ENCODE measurements at places on chromosomes 1 and 21.

DNA sequence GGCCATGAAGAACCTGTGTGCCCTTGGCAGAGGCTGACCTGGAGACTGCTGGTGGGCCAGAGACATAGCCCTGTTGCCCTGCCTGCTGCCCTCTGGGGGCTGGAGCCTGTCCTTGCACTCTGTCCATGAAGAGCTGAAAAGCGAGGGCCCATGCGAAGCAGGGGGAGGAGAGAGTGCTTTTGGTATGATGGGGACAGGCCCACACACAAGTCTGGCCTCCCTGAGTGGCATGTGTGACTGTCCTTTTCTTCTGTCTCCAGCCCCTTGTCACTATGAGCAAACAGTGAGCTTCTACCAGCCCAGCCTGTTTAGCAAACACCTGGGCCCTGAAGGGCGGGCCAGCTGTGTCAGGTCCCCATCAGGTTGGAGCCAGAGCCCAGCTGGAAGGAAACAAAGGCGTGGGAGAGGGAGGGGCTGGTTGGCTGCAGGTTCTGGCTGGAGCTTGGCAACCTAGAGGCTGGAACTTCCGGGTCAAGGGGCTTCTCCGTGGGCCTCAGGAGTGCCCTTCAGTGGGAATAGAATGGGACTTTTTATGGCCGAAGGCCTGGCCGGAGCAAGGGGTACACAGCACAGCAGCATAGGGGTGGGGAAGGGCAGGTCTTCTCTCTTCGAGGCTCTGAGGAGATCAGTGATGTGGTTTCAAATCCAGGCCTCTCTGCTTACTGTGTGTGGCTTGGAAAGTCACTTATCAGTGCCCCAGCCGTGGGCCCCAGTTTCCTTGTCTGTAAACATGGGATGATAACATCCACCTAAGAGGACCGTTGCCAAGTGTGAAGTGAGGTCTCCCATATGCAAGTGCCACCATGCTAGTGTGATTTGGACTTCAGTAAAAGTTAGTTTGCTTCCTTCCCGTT is 14.3 kb downstream of the QSOX1 start:
- DNase-seq: peak; percentile 56

- DNase-seq: no peak
These were observed 3.2 kb upstream of the FGR start for GRCh38 chr1:27638047-27638734.

DNA sequence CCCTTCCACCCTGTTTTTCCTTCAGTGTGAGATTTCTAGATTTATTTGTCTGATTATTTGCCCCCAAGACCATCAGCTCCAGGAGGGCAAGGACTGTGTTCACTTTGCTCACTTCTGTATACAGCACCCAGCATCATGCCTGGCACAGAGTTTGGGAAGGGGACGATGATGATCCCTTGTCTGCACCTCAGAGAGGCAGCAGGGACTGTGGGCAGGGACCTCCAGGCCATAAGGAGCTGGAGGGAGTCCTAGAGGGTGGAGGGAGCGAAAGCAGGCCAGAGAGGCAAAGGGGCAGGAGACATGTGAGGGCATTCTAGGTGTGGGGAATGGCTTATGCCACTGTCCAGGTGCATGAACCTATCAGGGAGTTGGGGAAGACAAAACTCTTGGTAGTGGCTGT is 32.8 kb downstream of the H3-3A start:
- no peak for DNase-seq

DNA sequence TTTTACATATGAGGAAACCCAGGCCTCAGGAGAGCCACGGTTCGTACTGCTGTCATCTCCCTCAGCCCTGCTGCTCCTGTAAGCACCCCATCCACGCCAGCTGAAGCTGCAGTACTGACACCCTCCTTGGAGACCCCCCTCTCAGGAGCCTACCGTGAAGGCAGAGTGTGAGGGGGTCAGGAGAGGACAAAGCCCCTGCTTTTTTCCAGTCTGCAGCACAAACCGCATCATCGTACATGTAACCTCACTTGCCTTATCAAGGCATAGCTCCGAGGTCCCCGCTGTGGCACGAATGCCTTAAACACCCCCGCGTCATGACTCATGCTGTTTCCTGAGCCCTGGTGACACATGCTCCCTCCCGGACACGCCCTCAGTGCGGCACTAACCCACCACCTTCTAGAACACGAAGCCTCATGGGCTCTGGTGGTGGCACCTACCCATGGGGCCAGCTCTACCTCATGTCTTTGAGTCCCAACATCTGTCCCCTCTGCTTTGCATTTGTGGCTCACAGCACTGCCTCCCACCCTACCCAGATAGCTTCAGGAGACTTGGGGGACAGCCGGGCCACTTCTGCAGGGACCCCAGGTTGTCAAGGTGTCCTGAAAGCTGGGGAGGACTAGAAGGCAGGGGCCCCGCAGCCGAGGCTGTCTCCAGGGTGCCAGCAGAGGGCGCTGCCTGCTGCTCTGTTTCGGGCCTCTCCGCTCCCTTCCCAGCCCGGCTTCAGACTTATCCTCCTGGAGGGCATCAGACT is 4.9 kb downstream of the SH3BGRL3 start:
- DNase-seq: peak; percentile 72

DNA sequence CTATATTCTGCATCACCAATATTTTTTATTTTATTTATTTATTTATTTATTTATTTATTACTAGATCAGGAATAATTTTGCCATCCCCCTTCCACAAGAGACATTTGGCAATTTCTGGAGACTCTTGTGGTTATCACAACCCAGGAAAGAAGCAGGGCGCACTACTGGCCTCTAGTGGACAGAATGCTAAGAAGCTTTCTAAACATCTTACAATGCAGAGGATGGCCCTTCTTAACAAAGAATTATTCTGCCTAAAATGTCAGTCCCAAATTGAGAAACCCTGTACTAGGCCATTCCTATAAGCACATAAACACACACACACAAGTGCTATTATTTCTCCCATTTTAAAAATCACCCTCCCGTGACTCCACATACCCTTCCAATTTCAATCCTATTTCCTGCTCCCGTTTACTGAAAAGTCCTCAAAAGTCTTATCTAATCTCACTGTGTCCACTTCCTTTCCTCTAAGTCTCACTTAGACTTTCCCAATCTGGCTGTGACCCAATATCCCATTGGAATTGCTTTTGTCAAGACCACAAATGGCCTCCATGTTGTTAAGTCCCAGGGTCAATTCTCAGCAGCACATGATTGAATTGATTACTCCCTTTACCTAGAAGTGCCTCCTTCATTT is 43.7 kb upstream of the RNF11 start:
- peak; percentile 91 for DNase-seq

- no peak for DNase-seq
These were observed 139.0 kb downstream of the DPYD start for GRCh38 chr1:97781762-97782337.

- DNase-seq: peak; percentile 79
These were observed 4.7 kb downstream of the FOXO6 start for GRCh38 chr1:41365772-41366454.

DNA sequence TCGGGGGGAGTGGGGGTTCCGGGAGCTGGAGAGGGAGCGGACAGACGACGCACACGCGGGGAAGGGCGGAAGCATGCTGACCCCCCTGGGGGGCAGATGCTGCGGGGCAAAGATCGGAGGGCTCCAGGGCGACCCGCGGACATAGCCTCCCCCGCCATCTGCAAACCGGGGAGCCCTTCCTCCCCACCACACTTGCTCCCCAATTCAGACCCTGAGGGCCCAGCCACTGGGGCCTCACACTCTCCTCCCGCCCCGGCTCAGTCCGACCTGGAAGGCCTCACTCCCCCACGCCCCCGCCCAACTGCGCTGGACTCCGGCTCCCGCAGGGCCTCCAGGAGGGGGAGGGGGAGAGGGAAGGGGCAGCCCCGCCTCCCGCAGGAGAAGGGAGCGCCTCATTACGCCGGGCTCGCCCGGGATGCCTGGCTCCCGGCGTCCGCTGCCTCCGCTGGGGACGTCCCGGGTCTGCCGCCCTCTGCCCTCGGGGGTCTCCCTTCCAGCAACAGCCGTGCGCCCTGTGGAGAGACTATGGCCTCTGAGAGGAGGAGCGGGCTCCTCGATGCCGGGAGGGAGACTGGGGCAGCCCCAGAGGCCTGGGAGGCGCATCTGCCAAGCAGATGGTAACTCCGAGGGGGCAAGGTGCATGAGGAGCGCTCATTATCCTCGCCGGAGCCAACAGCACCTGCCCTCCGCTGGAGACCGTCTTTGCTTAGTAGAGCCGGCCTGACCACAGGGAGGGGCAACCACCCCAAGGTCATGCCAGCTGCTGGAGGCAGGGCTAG is 636 bp upstream of the CAMK2N1 start:
- peak; percentile 83 for DNase-seq

GRCh38 chr1:94807742-94808491 is 12.2 kb upstream of the SLC44A3 start:
- DNase-seq: peak; percentile 37

- DNase-seq: no peak
These were observed 58.1 kb downstream of the CACNA1E start for GRCh38 chr1:181541458-181541857.

DNA sequence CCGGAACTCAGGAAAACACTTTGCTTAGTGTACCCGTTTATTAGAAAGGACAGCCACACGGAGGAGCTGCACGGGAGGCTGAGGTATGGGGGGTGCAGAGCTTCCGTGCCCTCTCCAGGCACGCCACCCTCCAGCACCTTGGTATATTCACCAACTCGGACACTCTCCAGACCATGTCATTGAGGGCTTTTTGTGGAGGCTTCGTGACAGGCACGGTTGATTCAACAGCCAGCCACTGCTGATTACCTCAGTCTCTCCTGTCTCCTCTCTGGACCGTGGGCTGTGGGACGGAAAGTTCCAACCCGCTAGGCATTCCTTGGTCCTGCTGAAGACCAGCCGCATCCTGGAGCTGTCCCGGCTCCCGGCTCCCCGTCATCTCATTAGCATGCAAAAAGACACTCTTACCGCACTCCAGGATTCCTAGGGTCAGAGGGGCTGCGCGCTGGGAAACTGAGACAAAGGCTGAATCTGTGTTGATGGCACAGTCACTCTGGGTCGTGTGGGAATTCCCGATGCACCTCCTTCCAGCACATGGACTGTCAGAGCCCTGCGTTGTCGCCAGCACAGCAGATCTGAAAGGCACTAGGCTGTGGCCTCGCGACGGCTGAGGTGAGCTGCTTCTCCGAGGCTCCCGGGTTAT is 65.6 kb downstream of the PRKCZ start:
- DNase-seq: no peak

GRCh38 chr1:210159211-210159610 is 73.4 kb upstream of the SERTAD4 start:
- DNase-seq: no peak

Measured in SJCRH30 (cell line).